ENCODE measurements at places on chromosomes 2 and 18. TPM values are rescaled to one million over a fixed set of nuclear protein-coding genes. Genes with fewer than 3 reads are reported as not detected.
A peak's percentile ranks its signal among the peaks of the same experiment; 100 is the strongest.

DNA sequence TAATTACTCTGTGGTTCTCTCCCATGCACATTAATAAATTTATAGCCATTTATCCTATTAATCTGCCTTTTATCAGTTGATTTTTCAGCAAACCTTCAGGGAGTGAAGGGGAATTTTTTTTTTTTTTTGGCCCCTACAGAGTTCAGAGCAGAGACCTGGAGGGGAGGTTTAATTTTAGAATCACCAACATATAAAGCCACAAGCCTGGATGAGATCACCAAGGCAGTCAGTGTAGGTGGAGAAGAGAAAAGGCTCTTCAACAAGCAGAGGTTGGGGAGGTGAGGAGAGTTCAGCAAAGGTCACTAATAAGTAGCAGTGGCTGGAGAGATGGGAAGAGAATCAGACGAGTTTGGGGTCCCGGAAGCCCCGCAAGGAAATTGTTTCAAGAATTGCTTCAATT lies 48.4 kb upstream of the SPTBN1 start:
- DNase-seq, result no peak

DNA sequence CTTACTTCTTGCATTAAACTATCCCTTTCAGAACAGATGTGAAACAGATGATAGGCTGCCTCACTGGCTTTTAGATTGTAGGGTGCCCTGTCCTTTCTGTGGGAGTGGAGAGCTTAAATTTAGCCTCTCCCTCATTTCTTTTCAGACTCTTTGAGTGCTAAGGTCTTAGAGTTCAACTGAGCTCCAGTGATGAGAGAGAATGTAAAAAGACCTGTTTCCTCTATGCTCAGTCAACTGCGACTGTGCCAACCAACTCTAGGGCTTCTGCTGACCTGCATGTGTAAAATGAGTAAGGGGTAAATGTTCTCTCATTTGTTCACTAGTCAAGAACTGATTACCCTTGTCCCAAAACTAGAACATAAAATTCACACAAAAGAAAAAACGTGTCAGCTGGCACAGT lies 104.8 kb upstream of the TGFA start:
- DNase-seq, result no peak

DNA sequence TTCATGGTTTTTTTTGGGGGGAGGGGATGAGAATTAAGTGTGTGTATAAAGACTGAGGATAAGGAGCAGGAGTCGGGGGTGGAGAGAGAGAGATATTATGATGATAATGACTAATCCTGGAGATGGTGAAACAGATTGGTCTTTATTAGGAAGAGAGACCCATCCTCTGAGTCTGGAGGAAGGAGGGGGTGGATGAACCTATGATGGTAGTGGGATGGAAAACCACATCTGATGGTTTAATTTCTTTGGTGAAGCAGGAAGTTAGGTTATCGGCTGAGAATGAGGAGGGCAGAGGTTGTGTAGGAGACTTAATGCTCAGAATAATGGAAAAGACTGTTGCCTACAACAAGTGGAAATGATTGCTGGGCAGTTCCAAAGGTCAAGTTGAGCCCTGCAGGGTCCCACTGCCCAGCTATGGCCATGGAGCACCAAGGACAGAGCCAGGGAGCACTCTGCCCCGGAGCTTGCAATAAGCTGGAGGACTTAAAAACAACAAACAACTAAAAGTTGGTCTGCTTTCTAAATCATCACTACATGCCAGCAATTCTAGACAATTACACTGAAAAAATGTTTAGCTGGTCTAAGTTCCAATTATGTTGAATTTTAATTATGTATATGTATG lies 7.9 kb downstream of the SLC16A14 start:
- no peak for DNase-seq

Gene VAMP5
- 20.1 TPM for total RNA-seq

Gene EFHD1
- total RNA-seq, result 2.7 TPM

Gene COLEC12
- 6.4 TPM for total RNA-seq

GRCh38 chr2:175914846-175915245 lies 87.2 kb downstream of the LNPK start:
- no peak for DNase-seq

- DNase-seq, result no peak
Measured at GRCh38 chr2:241547781-241548450, 10.6 kb upstream of the BOK start.

DNA sequence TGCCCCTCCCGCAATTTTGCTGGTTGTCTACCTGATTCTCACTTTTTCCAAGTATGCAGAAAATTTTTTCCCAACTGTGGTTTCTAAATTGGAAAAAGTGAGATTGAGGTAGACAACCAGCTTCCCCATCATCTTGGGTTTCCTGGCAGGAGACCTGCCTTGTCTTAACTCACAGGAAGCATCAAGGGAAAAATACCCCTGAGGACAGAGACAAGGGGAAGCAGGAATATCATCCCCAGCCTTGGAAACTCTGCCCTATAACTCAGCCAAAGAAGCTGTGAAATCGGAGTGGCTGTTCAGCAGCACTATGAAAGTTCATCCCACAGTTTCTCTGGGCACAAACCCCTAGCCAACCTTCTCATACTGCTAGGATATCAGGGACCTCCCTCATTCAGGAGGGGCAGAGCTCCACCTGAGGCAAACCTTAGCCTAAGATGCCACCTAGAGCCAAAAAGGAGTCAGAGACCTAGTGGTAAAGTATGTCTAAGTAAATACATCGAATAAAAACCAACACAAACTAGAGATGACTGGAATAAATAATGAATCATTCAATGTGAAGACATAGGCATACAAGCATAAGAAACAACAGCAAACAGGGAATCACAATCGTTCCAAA lies 68.2 kb downstream of the ZSWIM2 start:
- no peak for DNase-seq

GRCh38 chr18:74818516-74819175 lies 221.0 kb downstream of the ZNF407 start:
- no peak for DNase-seq

DNA sequence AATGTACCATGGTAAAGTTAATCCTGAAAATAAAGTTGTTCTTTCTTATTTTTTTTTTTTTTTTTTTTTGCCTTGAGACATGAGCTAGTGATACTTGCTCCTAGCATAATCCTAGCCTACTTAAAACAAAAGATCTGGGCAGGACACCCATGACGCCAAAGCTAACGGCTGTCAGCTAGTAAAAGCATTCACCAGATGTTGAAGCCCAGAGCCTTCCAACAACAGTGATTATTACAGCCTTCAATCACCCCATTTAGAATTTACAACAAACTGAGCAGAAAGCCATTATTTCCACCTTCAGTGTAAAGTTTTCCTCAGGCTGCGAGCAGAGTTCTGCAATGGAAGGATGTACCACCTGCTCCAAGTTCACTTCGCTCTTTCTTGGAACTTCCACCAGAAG lies 259.5 kb downstream of the SP3 start:
- DNase-seq, result no peak

Gene FASTKD2
- 21.8 TPM for total RNA-seq

GRCh38 chr2:33606622-33607021 lies 7.5 kb upstream of the FAM98A start:
- DNase-seq, result no peak

DNA sequence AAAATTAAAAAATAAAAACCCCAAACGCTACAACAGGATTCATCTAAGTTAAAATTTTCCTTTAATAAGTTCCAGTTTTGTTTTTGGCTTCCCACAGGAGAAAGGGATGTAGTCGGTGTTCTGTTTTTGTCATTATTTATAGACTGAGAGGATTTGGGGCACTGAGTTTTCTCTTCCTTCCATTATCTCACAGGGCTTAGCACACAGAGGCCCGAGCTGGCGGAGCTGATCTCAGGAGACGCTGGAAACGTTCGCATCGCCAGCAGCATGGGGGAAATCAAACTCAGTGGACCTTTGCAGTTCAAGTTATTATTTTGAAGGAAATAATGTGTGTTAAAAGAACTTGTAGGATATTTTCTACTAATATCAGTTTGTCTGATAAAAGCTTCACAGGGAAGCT lies 669.7 kb upstream of the SALL3 start:
- no peak for DNase-seq

Gene CLASP1
- total RNA-seq, result 36.1 TPM

DNA sequence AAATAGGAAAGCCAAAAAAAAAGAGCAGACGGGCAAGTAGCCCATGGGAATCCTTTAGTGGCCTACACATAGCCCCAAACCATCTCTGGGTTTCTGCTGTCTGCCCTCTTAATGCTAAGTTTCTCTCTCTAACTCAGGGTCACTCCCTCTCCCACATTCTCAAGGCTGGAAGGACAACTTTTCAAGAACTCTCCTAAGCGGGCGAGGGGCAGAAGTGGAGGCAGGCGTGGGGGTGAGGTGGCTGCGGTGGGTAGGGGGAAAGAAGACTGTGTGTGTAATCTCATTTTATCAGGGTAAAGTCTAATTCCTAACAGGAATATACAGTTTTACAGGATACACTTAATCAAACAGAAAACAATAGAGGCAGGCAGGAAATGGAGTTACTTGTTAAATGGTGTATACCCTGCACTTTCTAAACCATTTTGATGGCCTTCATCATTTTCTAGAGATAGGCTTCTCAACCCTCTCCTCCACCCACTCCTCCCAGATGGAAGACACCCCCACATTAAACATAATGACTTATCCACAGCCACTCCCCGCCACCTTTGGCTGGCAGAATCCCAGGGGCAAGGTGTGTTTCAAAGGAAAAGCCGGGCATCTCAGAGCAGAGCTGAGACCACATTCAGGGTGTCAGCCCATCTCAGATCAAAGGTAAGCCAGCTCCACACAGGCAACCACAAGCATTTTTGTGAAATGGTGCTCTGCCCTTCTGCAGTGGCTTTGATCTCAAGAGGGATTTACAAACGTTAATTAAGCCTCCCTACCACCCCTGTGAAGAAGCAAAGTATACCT lies 6.8 kb downstream of the SMAD7 start:
- no peak for DNase-seq

Gene OTX1
- total RNA-seq, result not detected

- no peak for DNase-seq
Measured at GRCh38 chr2:148582679-148583511, 61.7 kb upstream of the EPC2 start.

- no peak for DNase-seq
Measured at GRCh38 chr2:6052649-6053048, 360.5 kb downstream of the SOX11 start.

Gene MIB1
- 31.9 TPM for total RNA-seq

Gene PROKR1
- not detected for total RNA-seq

DNA sequence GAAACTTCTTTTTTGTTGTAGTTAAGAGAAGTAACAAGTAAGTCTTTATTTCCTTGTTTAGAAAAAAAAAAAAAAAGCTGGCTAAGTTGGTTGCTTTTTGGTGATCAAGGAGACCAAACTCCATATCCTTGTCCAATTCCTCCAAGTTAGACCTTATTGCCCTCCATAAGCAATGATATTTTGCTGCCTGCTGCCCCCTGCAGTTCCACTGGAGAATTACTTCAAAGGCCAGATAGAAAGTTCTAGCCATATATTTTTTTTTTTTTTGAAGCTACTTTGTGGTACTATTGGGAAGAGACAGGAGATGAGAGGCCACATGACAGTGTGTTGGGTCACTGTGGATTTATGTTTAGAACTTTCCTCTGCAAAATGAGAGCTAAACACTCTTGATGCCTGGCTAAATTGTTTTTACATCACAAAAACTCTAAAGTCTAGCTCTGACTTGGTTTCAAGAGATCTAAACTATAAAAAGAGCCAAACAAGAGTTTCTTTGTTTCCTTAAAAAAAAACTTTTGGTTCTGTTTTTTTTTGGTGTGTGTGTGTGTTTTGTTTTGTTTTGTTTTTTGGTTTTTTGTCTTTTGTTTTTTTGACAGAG lies 80.7 kb upstream of the RASGRP3 start:
- DNase-seq, result peak; percentile 51

DNA sequence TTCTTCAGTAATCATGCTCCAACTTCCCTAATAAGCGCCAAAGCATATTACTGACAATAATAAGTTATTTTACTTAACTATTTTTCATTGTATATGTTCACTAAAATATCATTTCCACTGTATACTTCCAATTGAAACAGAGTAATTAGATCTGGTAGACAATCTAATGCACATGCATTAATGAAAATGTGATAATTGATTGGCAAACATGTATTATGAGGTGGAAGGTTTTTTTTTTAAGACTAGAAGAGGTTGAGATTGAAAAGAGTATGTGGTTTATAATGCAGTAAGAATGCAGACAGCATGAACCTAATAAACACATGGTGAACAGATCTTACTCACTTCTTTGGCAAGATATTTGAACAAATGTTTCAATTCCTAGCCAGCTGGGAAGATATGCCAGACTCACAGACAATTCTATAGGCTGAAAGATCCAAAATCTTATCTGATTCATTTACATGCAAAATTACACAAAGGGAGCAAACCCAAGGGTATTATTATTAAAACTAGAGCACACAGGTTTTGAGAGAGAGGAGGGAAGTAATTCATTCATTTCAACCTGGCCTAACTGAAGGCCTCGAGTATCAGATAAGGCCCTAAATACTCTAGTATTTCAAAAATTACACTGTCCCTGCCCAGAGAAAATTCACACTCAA lies 2.8 kb downstream of the NCKAP1 start:
- no peak for DNase-seq

Gene CNGA3
- 1.3 TPM for total RNA-seq

Gene ANKRD30B
- not detected for total RNA-seq

DNA sequence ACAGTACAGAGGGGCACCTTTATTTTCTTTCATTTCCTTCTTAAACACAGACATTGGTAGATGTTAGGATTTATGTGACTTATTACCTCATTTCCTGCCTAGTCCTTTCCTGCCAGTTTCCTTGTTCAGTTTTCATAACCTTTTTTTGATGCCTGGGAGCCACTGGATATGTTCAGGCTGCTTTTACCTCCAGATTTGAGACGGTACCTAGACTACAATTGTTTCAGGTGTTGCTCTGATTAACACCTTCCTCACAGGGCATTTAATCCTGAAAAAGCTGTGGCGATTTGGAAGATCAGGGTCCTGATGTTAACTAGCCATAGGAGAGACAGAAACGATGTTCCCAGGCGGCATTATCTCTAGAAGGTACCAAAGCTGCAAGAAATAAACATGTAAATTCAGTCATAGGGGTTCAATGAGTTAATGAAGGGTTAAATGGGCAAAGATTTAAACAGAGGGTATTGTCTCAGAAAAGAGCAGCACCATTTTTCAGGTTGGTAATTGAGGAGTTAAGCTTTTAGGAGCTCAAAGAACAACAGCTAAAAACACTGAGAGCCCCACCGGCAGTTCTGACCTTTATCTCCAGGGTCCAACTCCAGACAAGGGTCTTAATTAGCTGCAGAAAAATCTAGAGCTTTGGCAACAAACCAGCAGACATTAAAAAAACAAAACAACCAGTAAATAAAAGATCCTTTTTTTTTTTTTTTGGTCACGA lies 93.3 kb downstream of the HRH4 start:
- no peak for DNase-seq

Gene XIRP2
- total RNA-seq, result not detected

Gene FTCDNL1
- 1.4 TPM for total RNA-seq

Gene ANKRD30BL
- total RNA-seq, result not detected

Gene TEKT4
- total RNA-seq, result not detected

Gene GGCX
- total RNA-seq, result 27.8 TPM

DNA sequence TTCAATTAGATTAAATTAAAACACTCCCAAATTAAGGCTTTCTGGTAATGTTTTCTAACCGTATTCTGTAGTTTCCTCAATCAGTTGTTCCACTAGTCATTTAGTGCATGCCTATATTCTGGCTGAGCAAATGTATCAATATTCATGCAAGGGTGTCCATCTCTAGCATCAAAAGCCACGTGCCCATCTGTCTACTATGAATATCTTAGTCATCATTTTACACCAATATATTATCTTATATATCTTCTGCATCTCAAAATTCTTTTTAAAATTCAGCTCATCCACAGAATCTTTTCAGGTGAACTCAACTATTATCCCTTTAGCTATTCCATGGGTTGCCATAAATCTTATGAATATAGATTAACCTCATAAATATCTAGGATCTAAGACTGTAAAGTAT lies 488.2 kb downstream of the PARD3B start:
- no peak for DNase-seq

Gene CYP27A1
- total RNA-seq, result 52.7 TPM

- DNase-seq, result no peak
Measured at GRCh38 chr2:176082824-176083751, 674 bp downstream of the EVX2 start.
